ENCODE measurements at places on chromosomes 13 and 19.

DNA sequence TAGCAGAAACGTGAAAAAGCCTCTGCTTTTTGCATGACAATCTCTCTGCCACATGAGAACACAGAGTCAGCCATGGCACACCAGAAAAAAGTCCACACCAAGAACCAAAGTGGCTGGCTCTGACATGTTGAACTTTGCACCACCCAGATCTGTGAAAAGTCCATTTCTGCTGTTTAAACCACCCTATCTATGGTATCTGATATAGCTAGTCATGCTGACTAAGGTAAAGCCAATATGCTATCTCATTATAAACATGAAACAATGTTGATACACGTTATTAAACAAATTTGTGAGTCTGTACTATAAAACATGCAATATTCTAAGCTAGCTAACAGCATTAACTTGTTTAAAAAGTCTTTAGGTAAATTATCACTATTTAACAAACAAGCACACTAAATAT lies 21.0 kb upstream of the ZNF432 start:
- DNase-seq = no peak

- DNase-seq = no peak
Measured at GRCh38 chr13:52879950-52880741, 31.7 kb upstream of the PCDH8 start.

DNA sequence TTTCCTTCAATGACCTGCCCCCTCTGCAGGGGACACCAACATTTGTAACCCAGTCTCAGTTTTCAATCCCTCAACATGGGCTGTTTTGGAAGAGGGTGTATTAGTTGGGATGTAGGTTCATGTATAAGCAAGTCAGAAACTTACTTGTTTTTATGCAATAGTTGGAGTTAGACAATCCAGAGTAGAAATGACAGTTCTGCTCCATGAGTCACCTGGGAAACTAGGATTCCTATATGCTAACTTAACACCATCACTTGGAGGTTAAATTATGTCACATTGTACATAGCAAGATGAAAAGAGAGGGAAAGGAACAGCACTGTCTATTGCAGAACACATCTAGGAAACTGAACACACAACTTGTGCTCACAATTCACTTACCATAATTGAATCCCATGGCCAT lies 436.4 kb downstream of the RFC3 start:
- no peak for DNase-seq

DNA sequence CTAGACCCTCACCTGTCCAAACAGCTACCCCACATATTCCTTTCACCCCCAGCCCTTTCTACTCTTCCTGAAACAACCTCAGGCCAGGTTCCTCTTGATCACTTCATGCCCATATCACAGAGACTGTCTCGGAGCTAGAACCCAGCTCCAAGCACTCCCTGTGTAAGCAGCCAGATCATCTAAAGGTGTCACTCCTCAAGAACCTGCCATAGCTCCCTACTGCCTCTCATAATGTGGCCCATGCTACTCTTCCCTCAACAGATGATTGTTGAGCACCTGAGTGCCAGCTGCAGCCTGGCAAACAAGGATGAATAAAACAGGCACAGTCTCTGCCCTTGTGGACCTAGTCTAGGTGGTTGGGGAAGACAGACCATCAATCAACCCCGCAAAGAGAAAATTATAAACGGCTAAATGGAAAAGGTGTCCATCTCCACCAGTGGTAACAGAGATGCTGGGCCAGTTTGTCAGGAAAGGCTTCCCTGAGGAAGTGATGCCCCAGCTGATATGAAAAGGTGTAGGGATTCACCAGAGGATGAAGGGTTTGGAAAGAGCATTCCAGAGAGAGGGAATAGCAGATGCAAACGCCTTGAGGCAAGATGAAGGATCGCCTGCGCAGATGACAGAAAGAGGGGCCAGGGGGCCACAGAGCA lies 8.3 kb downstream of the EPS15L1 start:
- no peak for DNase-seq

DNA sequence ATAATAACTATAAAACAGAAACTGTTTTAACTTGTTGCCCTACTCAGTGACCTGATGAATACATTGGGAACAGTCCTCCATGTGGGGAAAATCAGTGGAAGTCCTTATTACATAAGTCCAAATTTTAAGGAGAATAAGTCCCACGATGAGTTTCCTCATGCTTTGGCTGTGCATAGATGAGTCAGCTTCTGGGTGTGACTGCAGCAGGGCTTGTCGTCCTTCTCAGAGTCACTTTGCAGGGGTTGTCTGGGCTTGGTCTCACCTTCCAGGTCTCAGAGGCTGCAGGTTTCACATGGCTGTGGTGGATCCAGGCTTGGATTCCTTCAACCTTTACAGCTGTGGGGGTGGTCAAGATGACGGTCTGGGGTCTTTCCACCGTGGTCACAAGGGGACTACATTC lies 85.6 kb downstream of the SLC25A15 start:
- DNase-seq = no peak

- no peak for DNase-seq
Measured at GRCh38 chr13:113621046-113621445, 36.5 kb downstream of the TFDP1 start.

DNA sequence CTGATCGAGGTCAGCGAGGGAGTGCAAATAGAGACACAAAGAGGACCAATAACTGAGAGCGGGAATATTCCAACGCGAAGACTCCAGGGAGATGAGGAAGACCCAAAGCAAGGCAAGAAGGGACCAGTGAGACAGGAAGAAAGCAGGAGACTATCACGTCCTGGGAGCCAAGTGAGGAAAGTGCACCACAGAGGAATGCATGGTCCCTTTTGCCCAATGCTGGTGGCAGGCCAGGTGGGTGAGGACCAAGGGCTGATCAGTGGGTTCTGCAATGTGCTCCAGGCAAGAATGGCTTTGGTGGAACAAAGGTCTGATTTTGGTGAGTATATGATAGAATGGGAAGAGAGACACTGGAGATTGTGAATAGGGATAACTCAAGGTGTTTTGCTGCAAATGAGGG lies 25.4 kb downstream of the CHST8 start:
- no peak for DNase-seq

DNA sequence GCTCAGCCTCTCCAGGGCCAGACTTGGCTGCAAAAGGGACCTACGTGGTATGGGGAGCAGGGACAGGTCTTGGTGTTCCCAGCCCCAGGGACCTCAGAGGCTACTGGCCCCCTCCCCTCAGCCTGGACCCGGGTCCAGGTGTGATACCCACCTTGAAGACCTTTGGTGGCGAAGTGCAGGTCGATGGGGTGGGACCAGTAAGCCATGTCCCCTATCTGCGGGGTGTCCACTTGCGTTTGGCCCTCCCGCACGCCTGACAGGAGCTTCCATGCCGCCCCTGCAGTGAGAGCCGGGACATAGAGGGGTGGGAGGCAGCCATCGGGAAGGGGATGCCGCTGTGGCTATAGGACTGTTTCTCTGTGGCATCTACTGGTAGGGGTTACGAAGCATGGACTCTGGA lies 4.0 kb upstream of the TGFB1 start:
- DNase-seq = no peak
